ENCODE measurements at places on chromosomes 4 and X.

GRCh38 chr4:138688408-138689085 lies 327.0 kb upstream of the NOCT start:
- no peak for DNase-seq

- no peak for DNase-seq
These were observed 64.1 kb upstream of the MAD2L1 start for GRCh38 chr4:120130786-120131185.

- no peak for DNase-seq
These were observed 473 bp upstream of the VAMP7 start for GRCh38 chrX:155880586-155881157.

DNA sequence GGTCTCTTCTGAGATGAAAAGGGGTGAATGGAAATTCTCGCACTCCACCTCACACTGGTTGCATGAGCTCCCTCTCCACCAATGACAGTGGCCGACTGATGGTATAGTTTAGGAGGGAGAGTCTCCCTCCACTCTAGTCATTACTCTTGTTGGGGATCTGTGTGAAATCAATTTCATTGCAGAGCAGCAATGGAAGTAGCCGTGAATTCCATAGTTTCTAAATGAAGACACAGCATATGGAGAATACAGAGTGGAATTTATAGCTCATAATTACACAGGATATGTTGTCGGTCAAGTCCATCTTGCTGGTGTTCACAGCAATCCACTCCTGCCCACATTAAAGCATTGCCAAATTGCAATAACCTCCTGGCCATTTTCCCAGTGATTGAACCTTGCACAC lies 426.0 kb downstream of the AFF2 start:
- no peak for DNase-seq

DNA sequence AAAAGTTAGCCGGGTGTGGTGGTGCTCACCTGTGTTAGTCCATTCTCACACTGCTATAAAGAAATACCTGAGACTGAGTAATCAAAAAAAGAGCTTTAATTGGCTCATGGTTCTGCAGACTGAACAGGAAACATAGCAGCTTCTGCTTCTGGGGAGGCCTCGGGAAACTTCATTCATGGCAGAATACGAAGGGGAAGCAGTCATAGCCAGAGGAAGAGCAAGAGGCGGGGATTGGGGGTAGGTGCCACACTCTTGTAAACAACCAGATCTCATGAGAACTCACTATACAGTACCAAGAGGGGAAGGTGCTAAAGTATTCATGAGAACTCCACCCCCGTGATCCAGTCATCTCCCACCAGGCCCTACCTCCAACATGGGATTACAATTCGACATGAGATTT lies 64.1 kb downstream of the BEND4 start:
- no peak for DNase-seq

- DNase-seq = no peak
These were observed 305.9 kb upstream of the HAND2 start for GRCh38 chr4:173835903-173836302.

DNA sequence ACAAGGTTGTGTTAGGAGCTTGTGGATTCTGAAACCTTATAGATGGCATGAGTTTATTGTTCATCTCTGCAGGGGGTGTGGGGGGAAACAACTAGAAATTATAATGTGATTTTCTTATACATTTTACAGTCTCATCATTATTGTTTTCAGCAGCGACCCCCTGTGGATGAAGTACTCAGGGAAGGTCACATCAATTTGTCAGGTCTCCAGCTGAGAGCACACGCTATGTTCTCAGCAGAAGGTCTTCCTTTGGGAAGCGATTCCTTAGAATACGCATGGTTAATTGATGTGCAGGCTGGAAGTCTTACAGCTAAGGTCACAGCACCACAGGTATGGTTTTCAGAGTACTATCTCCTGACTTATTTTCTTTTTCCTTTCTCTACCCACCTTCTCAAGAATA lies 72.2 kb downstream of the BLTP1 start:
- DNase-seq = no peak

- no peak for DNase-seq
These were observed 56.4 kb upstream of the PDLIM3 start for GRCh38 chr4:185591679-185592141.

GRCh38 chrX:109842611-109843010 lies 109.6 kb upstream of the ACSL4 start:
- no peak for DNase-seq

DNA sequence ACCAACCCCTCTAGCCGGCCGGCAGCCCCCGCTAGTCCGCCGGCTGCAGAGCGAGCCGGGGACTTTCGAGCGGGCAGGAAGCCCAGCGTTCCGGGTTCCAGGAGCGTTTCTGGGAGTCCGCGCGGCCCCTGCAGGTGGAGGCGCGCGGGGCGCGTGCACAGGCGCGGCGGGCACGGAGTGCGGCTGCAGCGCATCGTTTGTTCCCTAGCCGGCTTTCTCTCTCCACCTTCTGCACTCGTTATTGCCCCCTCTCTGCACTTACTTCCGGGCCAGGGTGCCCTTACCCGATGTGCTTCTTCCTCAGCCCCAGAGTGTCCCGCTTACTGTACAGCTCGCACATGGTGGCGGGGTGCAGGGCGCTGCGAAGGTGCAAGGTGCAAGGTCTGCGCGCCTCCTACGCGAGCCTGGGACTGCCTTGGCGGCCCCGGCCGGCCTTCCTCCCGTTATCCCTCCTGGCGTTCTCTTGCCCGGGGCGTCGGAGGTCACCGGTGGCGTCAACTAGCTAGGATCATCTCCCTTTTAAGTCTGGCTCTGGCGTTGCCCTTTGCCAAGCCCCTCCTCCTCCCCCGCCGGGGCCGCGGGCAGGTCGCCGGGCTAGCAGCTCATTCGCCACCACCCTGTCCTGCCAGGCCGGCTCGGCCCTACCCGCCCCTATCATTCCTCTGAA lies at the start of gene ETNPPL:
ETNPPL (minus strand) TSS at position 495 of the 667 bp plus-strand sequence; CDS start at position 340, 155 bp downstream.
- peak; percentile 23 for DNase-seq

DNA sequence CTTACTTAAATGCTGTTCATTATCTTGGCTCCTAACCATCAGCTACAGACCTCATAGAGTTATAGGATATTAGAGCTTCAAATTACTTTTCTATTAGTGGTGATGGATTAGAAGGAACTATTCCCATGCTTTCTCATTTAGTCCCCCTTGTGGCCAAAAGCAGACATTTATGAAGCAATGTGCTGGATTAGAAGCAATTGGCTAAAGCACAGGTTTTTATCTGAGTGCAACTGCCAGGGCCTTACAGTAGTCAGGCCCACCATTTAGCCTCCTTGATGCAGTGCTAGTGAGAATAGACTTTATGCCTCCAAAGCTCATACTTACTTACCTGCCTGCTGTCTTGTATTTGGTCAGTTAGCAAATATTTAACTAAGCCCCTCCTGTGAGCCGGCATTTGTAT lies 93.0 kb downstream of the TSPAN7 start:
- DNase-seq = no peak

DNA sequence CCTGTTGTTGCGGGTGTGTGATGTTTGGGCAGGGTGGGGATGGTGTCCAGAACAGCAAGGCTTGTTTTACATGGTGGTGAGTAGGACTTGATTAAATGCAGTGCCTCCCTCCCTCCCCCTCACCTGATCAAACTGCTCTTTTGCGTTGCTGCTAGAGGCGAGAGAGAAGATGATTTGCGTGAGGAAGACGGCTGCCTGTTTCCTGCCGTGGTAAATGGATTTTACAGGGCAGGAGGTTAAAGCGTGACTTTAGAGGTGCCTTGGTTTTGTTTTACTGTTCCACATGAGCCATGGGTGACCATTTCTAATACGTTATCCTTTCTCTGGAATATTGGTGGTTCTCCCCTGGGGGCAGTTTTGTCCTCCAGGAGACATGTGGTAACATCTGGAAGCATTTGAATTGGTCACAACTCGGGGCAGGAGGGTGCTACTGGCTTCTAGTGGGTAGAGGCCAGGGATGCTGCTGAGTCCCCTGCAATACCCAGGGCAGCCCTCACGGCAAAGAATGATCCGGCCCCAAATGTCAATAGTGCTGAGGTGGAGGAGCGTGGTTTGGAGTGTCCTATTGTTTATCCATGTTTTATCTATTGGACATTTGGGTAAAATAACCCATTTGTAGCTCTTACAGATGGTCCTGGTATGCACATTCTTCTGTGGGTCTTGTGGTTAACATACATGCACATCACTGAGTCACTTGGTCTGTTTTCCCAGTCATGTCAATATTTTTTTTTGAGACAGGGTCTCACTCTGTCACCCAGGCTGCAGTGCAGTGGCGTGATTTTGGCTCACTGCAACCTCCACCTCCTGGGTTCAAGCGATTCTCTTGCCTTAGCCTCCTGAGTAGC lies 73.7 kb downstream of the SHROOM2 start:
- peak; percentile 1 for DNase-seq

DNA sequence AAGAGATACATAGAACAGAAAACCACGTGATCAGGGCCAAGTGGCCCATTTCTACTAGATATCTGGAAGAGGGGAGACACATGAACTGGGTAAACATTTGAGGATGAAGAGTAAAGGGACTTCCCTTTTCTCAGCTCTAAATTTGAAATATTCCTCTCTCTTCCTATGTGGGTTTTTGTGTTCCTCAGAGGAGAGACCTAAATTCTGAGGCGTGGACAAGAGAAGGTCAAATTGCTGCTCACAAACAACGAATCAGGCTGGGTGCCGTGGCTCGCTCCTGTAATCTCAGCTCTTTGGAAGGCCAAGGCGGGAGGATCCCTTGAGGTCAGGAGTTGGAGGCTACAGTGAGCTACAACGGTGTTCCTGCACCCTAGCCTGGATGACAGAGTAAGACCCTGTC lies 216.0 kb downstream of the PTTG2 start:
- no peak for DNase-seq

Data from hematopoietic multipotent progenitor cell (in vitro differentiated cells).